Frontal cortex (tissue), 4 donors: ENCODE measurements at places on chromosomes 3 and 15.
A peak's percentile ranks its signal among the peaks of the same experiment; 100 is the strongest.

DNA sequence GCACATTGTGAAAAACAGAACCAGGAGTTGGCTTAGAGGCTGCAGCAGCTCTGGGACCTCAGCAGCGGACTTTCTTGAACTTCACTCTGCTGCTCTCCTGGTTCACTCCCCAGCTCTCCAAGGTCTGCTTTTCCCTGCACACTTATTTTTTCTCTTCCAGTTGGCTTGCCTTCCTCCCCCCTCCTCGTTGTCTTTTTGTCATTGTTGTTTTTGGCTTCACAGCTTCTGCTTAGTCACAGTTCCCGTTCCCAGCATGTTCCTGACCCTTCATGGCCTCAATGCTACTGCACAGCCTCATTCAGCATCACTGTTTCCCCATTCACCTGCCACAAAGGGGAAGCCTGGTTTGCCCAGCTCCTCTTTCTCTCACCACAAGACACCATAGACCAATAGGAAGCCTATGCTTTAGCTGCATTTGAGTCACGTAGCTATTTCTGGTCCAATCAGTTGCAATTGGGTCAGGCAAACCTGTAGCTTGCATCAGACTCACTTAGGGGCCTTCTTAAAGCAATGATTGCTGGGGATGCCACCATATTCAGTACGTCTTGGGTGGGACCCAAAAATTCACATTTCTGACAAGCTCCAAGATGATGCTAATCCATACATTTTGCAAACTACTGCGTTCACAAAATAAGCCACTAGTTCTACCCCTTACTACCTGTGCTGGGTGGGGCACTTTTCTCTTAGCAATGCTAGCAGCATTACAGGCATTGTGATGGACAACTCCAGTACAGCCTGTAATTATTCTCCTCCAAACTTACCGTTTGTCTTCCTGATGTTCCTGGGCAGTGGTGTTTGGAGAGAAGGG is 7.8 kb upstream of the SUMF1 start:
- DNase-seq, result no peak

- no peak for DNase-seq
Observed at GRCh38 chr3:97481416-97481815, 283.1 kb upstream of the ARL6 start.

GRCh38 chr15:61421938-61422337 is 192.8 kb upstream of the RORA start:
- DNase-seq, result no peak

DNA sequence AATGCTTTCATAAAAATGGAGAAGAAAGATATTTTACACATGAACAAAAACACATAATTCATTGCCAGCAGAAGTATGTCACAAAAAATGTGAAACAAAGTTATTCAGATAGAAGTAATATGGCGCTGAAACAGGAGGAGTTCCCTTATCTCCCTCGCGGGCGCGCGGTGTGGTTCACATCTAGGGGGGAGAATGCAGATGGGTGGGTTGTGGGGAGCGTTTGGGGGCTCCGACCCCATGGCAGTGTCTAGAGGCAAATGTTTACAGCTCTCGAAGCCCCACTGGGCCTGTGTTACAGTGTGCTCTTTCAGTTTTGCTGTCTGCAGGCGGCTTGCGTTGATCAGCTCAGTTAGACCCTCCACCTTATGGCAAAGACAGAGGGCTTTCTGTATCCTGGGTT is 297.5 kb downstream of the CGGBP1 start:
- DNase-seq, result no peak

- peak; percentile 42 for DNase-seq
Observed at GRCh38 chr3:38640661-38641452, 8.6 kb downstream of the SCN5A start.

DNA sequence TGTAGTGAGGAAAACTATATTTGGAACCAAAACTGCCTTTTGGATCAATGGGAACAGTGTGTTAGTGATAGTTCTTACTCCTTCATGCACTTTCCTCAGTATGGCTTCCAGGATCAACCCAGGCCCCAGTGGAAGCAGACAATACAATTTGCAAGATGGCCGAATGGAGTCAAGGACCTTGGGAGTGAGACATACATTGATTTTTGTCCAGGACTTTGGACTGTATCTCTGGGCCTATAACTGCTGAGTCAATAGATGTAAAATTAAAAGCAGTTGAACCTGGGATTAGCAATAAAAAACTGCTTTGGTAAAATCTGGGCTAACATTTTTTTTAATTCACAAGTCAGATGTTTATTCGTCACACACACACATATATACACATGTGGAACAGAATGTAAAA is 1.8 kb downstream of the ARRDC4 start:
- DNase-seq, result no peak

DNA sequence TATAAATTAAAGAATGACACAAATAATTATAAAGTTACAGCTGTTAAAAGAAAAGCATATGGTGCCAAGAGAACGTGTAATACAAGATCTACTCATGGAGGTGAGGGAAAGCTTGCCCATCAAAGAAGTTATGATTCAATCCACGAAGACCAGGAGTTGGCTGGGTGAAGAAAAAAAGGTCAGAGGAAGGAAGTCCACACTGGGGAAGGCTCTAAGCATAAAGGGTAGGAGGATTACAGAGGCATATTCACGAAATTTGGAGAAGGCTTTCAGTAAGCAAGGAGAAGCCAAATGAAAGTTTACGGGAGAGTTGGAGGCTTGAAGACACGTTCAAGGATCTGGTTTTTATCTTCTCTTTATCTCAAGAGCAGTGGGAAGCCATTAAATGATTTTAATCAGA is 1.8 kb upstream of the TGFBR2 start:
- no peak for DNase-seq

DNA sequence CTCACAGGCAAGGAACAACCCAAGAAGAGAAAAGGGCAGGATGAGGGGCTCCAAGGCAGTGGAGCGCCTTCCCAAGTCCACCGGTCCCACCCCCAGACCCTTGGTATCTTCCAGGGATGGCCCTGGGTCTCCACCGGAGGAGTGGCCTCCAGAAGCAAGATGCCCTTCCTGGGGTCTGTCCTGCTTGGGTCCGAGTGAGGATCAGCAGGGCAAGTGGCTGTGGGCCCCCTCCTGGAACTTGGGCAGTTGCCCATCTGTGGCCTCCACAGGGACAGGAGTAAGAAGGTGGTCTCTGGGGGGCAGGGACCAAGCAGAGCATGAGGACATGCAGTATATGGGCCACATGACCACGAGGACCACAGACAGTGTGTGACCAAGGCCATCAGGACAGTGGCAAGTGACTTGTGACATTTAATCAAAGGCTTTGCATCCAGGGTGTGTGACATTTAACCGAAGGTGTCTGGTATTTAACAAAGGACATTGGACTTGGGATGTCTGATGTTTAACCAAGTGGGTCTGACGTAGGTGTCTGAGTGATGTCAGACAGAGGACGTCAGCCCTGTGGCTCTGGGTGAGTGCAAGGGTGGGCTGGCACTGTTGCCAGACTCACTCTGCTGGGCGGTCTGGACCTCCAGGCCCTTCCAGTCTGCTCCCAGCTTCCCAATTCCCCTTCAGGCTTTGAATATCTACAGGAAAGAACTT is 34.7 kb downstream of the SCN5A start:
- DNase-seq, result no peak

DNA sequence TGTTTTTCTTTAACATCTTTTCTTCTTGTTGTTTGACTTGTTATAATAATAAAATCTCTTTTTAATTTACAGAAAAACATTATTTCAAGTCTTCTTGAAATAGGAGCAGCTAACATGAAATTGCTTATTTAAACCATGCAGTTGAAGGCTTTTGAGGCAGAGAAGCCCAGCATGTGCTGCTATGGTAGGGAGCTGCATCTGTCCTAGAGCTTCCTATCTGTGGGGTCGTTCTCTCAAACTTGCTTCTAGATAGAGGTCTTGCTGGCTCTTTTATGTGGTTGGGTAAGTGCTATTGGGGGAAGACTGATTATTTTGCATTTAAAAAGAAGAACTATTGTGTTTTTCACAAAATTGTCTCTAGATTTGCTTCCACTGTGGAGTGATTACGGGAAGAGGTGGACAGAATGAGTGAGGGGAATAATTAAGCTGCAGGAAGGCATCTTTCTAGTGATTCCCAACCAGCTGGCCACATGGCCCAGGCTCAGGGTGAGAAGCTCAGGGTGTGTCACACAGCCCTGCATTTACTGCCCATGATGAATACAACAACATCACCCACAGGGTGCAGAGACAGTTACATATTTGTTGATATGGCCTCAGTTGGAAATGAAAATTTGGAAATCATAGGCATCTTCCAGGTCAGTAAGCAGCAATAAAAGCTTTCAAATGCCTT is 98.7 kb downstream of the CHST2 start:
- no peak for DNase-seq

DNA sequence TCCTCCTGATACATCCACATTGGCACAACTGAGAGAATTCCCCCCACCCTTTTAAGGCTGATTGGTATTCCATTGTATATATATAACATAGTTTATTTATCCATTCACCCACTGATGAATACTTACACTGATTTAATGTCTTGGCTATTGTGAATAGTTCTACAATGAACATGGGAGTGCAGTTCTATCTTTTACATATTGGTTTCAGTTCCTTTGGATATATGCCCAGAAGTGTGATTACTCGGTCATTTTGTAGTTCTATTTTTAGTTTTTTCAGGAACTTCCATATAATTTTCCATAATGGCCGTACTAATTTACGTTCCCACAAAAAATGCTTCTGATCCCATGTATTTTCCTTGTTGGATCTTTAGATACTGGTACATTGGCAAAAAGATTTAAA is 135.3 kb downstream of the FMN1 start:
- no peak for DNase-seq

GRCh38 chr3:101950510-101950909 is 101.2 kb downstream of the NFKBIZ start:
- DNase-seq, result no peak

- DNase-seq, result no peak
Observed at GRCh38 chr3:170496868-170497140, 78.1 kb downstream of the CLDN11 start.

DNA sequence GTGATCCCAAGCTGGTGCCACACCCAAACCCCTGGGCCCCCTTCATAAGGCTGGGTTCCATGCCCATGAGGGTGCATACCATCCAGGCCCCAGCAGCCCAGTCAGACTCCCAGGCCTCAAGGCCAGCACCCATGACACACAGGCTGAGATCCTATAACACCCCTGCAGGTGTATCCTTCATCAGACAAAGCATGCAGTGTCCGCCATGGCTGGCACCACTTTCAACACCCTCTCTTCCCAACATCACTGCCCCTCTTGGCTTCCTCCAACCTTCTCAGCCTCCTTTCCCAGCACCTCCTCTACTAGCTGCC is 3.5 kb downstream of the CCDC51 start:
- DNase-seq, result no peak

DNA sequence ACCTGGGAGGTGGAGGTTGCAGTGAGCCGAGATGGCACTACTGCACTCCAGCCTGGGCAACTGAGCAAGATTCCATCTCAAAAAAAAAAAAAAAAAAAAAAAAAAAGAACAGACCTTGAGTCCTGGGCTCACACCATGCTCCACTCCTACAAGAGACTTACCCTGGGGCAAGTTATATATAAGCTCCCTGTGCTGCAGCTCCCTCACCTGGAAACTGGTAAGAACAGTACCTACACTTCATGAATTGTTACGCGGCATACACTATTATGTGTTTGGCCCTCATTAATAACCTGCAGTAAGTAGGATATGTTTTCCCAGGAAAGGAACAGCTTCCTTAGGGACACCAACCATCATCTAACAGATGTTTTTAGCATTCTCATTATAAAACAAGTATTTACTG is 119.6 kb downstream of the FMN1 start:
- no peak for DNase-seq

GRCh38 chr3:152046280-152046679 is 172.8 kb downstream of the SUCNR1 start:
- DNase-seq, result no peak

GRCh38 chr3:54126551-54126950 is 4.2 kb downstream of the CACNA2D3 start:
- DNase-seq, result no peak
